ENCODE measurements at places on chromosomes 11 and 22.
A peak's percentile ranks its signal among the peaks of the same experiment; 100 is the strongest.

DNA sequence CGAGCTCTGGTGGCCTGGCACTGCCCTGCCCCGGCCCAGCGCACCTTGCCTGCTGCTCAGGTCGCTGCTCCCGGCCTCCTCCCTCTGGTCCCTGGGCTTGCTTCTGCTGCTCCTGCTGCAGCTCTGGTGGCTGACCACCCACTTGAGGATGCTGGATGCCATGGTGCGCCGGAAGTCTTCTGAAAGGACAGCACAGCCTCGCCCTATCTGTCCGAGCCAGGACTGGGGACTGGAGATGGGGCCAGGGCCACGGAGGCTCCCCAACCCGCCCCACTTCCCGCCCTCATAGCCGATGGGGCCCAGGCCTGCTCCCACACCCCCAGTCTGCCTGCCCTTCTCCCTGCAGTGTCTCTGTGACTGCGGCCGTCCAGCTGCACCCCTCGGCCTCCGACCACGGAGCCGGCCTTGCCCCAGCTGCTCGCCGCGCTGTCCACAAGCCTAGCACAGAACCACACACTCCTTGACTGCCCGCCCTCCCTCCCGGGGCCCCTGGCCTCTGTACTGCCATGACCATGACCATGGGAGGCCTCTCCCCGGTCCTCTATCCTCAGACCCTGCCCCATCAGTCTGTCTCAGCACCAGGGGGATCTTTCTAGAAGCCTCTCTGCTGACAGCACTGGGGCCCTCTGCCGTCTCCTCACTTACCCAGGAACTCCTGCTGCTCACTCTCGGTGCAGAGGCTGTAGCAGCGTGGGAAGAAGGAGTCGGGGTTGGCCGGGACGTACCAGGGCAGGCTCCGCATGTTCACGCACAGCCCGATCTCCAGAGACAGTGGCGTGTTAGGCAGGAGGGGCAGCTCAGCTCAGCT lies 12.7 kb downstream of the TTLL8 start:
- DNase-seq = no peak

DNA sequence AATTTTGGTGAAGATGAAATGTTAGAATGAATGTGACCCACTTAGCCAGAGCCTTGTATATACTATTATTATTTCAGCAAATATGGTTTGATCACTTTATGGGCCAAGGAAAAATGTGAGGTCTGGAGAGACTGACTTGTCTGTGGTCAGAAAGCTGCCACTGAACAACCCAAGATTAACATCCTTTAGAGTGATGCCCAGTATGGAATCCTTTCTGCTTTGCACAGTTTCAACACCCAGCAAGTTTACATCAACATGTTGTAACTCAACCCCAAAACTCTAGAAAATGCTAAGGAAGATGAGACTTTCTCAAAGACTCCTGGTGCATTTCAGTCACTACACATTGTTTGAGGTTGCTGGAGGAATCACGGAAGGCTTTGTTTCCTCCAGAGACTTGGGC lies 107.7 kb downstream of the SNX19 start:
- no peak for DNase-seq

GRCh38 chr11:112534208-112534607 lies 273.5 kb upstream of the PLET1 start:
- DNase-seq = no peak

GRCh38 chr11:128171506-128171905 lies 415.9 kb downstream of the ETS1 start:
- no peak for DNase-seq

DNA sequence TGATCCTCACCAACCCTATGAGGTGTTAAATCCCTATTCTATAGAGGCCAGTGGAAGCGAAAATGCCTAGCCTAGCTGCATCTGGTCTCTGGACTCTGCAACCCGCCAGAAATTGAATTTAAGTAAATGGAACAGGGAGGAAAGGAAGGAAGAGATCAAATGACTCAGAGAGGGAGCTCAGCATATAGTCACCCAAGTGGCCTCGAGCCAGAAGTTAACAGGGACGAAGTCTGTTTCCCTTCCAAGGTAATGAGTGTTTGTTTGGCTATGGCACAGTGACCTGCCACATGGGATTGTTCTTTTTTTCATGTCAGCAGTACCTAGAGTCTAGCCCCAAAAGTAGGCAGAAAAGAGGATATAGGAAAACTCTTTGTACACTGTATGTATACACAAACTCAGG lies 66.3 kb downstream of the PAK1 start:
- peak; percentile 36 for DNase-seq

DNA sequence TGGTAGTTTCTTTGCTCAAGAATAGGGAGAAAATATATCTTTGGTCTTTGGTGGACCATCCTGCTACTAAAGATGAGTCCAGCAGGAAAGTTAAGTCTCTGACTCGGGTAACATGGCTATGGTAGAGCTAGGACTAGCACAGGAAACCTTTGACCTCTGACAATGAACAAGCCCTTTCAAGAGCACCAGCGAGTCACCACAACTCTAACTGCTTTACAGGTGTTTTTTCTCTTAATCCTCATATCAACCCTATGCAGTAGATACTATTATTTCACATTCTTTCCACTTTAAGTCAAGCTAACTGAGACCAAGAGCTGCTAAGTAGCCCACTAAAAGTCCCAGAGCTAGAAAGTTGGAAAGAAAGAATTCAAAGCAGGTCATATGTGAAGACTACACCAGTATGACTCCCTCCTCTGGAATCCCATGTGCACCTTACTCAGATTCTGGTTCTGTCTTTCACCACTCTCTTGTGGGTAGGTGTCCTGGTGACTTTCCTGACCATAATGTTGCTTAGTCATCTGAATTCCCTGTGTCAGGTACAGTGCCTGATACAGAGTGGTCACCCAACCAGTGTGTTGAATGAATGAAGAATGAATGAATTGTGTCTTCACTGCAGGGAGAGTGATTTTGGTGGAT lies 53.8 kb upstream of the ME3 start:
- no peak for DNase-seq

DNA sequence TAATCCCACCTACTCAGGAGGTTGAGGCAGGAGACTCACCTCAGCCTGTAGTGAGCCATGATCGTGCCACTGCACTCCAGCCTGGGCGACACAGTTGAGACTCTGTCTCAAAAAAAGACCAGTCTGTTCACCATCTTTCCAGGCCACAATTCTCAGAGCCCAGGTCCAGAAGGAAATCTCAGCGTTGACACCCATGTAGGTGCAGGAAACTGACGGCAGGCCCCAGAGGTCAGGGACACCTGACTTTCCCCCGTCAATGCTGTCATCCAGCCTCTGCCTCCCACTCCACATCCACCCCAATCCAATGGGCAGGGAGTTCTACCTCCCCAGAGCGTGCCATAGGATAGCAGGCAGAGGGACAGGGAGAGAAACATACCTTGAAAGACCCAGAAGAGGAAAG lies 5.9 kb upstream of the GRK2 start:
- no peak for DNase-seq

- no peak for DNase-seq
Observed at GRCh38 chr11:118230088-118230487, 5.3 kb upstream of the JAML start.

DNA sequence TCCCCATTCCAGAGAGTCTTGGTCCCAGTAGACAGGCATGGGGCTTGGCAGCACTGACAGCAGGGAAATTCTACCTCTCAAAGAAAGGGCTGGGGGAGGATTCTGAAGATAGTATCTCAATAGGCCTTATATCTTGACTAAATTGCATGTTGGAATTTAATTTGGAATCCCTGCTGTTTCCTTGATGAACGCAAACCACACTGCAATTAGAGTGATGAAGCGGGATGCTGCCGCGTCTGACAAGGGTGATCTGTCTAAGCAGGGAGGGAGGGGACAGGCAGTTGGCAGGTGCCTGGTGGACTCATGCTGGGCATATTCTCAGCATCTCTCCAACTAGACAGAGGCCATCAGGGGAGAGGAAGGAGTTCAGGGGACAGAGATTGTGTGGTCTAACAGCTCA lies 48.4 kb downstream of the COMMD9 start:
- DNase-seq = peak; percentile 92

DNA sequence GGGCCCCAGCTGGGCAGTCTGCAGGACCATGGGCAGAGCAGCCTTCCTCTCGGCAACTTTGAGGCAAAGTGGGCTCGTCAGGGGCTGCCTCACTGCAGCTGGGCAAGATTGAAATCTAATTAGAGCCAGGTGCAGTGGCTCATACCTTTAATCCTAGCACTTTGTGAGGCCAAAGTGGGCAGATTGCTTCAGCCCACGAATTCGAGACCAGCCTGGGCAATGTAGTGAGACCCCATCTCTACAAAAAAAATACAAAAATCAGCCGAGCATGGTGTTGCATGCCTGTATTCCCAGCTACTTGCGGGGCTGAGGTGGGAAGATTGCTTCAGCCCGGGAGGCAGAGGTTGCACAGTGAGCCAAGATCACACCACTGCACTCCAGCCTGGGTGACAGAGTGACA lies 34.2 kb downstream of the ARHGAP8 start:
- DNase-seq = no peak

GRCh38 chr11:112658431-112658878 lies 302.8 kb upstream of the NCAM1 start:
- DNase-seq = no peak

DNA sequence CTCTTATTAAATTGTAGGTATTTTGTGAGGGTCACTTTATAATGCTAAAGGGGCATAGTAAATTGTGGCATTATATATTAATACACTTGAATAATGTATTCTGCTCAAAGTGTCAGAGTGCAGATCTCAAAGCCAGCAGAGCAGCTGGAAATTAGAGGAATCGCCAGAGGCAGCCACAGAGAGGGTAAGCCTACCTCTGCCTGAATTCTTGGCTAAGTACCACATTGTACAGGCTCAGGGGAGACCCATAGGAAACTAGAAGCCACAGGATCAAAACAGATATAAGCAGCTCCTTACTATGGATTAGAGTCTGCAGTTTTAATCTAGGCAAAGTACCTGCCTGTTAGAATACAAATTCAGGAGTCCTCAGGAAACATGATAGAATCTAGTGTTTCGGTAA lies 249.3 kb downstream of the DDX10 start:
- DNase-seq = no peak

DNA sequence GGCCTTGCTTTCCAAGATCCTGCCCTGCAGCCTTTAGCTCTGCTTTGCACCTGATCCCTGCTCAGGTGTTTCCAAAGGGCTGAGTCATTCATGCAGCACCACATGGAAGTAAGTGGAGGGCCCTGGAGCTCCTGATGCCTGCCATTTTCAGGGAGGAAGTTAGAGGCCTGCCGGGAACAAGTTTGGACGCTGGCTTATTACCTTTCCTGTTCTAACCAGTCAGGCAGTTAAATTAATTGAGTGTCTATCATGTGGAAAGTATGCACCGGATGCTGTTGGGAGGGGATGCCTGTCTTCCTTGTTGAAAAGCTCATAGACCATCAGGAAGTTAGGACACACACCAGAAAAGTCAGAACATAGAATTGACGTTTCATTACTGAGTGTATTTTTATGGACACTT lies 73.7 kb upstream of the PLET1 start:
- DNase-seq = no peak

DNA sequence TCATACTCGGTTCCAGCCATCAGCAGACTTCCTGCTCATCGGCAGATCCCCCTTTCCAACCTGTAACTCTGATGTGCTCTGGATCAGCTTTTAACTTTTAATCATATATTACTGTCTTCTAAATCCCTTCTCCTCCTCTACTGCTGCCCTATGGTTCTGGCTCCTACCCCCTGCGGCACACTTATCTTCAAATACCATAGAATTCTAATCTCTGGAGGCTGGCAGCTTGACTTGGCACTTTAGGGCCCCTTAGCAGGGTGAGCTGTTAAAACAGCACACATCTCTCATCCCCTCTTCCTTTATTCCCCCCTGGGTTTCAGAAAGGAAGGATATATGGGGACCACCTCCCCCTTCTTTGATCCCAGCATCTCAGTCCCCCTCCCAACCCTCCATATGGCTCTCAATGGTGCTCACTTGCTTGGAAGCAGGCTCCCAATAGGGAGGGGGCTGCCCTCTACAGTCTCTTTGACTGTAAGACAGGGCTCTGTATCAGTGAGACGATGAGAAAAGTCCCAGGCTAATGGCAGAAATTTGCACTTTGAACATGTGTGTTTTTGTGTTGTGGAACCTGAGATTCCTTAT lies 4.4 kb upstream of the CNTF start:
- no peak for DNase-seq

- DNase-seq = no peak
Observed at GRCh38 chr22:20024225-20024624, 3.3 kb downstream of the TANGO2 start.

- DNase-seq = no peak
Observed at GRCh38 chr11:73480677-73481076, 104.5 kb downstream of the RELT start.

DNA sequence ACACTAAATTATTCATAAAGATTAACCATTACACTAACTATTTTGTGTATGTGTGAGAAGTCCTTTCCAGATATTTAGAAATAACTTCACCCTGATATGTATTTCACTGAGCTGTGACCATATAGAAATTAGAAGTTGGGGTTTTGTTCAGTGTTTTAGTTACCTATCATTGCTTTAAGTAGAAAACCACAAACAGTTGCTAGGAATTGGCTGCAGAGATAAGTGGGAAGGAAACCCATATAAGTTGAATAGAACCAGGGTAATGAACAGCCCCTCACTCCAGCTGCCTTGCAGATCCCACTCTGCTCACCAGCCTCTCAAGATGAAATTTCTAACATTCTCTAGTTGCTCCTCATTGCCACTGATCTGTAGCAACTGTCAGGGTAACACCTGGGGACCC lies 10.3 kb downstream of the SRSF8 start:
- DNase-seq = no peak

All from COR-L47 (cell line).